ENCODE measurements at places on chromosomes 1 and 21. TPM values are rescaled to one million over a fixed set of nuclear protein-coding genes. Genes with fewer than 3 reads are reported as not detected.

GRCh38 chr21:44485796-44486195, 30.5 kb downstream of the LRRC3 start:
- peak; percentile 10 for DNase-seq

DNA sequence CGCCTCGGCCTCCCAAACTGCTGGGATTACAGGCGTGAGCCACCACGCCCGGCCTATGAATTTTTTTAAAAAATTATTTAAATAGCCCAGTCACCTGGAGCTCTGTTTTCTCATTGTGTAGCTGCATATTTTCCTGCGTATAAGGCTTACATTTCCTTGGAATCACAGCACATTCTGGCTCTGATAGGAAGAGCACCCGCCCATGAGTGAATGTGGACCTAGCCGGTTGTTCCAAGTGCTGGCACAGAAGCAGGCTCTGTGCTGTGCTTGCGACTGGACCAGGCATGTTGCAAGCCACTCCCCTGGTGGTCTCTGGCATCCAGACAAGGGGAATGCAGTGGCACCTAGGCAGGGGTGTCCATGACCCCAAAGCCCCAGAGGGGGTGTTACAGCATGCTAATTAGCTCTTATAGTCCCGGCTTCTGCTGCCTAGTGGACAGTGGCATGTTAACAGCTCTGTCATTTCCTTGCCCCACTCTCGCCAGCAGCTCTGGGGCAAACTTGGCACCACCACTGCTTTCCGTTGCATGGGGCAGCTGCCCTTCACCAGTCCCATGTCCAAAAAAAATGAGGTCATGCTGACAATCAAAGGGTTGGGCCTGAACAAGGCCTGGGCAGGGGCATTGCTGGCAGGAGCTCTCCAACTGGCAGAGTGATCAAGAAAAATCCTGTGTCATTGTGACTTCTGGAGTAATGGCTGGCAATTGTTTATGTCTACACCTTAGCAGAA, 5.2 kb upstream of the VTCN1 start:
- DNase-seq = no peak

- peak; percentile 25 for DNase-seq
Observed at GRCh38 chr1:223244366-223245103, 101.5 kb upstream of the TLR5 start.

- no peak for DNase-seq
Observed at GRCh38 chr1:89545264-89546038, 20.8 kb downstream of the LRRC8B start.

- no peak for DNase-seq
Observed at GRCh38 chr1:203513585-203514031, 19.7 kb downstream of the OPTC start.

The OR6K3 gene
- total RNA-seq = not detected

The RERE gene
- total RNA-seq = 127 TPM

DNA sequence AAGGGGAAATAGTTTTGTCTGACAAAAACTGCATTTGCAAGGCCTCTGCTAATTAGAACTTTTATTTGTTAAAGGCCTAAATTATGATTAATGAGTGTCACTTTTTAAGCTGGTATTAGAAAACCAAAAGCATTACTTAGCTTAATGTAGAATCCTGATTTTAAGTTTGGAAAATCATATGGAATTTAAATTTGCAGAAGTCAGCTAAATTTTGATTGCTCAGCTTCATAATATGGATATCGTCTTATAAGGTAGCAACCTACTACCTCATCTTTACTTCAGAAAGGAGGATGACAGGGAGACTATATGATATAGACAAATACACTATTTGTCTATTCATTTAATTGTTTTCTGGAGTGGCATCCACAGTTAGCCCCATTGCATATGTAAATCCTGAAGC, 114.0 kb downstream of the USP25 start:
- no peak for DNase-seq

The BRINP2 gene
- total RNA-seq = not detected

DNA sequence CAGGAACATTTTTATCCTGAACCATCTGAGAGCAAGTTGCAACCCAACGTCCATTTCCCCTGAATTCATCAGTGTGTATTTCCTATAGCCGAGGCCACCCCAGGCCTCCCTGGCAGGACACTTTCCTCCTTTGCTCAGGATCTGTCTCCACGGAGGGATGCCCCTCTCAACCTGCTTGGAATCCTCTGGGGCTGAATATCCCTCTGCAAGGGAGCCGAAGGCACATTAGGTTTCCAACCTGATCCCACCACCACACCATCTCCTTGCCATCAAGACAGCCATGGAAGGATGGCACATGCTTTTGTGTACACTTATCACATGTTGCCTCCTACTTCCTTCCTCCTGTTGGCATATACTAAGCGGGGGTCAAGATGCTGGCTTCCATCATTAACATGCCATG, 74.8 kb upstream of the EDN2 start:
- no peak for DNase-seq

The GBP4 gene
- total RNA-seq = 64.4 TPM

DNA sequence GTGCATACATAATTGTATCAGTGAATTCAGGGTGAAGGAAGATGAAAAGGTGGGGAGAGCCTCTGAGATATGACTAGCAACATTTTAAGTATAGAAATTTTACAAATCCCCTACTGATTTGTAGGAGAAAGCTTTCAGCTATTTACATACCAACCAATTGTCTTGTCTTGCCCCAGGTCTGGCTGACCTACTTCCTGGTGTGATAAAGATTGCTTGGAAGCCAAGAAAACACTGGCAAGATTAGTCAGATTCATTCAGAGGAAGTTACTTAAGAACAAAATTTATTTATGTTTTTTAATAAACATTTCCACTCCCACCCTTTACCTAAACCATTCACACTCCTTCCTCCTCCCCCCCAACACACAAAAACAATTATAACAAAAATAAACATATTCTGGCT, 17.5 kb downstream of the PTGS2 start:
- DNase-seq = no peak

DNA sequence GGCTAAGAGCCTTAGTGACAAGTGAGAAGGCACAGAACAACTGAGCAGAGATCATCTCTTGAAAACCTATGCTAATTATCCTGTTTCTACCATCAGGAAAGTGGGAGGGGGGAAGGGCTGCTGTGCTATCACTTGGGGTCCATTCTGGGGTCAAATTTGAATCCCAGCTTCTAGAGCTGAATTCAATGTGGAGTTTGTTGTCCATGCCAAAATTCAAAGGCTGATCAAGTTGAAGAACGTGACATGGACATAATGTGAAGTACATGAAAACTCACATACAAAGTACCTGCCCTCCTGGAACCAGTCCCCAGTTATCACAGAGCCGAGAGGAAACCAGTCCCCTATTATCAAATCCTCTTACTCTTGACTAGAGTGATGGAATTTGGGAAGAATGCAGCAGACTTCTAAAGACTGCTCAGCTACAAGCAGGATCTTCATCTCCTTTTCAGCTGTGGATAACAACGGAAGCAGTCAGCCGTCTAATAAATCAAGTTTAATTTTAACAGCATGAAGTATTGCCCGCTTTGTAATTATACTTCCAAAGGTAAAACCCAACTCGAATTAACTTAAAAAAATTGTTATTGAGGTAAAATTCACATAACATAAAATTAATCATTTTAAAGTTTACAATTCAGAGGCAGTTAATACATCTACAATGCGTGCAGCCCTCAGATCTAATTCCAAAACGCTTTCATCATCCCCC, 78.3 kb downstream of the SLC45A1 start:
- no peak for DNase-seq

GRCh38 chr1:65497256-65497830, 76.9 kb downstream of the LEPR start:
- no peak for DNase-seq

DNA sequence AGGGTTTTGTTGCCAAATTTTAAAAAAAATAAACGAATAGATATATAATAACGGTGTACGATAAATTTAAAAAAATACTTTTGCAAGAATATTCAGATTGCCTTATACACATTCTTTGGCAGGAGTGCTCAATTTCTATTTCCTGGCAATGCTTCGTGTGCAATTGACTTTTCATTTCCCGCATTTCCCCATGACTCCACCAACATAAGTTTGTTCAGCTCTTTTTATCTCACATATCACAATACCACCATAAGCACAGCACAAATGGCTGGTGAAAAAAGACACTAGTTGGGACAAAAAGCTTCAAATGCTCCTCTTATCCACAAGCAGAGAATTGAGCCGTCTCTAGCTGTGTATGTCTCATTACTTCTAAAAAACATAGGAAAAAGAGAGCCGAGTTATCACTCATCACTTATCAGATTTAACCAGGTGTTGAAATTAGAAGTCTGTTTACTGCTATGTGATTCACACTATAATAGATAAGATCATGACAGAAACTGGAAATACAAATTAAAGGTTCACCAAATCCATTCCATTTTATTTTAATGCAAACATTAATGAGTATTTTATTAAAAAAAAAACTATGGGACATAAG, 28.9 kb upstream of the RGS1 start:
- DNase-seq = no peak

The BCAS2 gene
- 114 TPM for total RNA-seq

The FAM72A gene
- total RNA-seq = 3.6 TPM

The CHRNB2 gene
- total RNA-seq = not detected

GRCh38 chr1:245807306-245807705, 652.5 kb downstream of the KIF26B start:
- peak; percentile 8 for DNase-seq

DNA sequence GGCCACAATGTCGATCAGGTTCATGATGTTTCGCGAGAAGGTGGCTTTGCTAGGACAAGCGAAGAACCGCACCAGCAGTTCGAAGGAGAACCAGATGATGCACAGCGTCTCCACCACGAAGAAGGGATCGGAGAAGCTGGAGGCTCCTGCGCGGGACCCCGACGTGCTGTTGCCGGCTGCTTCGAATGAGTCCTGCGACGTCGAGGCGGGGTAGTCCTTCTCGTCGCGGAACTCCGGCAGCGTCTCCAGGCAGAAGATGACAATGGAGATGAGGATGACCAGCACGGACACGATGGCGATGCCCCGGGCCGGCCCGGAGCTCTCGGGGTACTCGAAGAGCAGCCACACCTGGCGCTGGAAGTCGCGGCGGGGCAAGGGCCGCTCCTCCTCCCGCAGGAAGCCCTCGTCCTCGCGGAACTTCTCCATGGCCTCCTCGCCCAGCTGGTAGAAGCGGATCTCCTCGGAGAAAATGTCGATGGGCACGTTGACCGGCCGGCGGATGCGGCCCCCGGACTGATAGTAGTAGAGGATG, 869 bp downstream of the KCNA3 start:
- DNase-seq = peak; percentile 45

The UBE2U gene
- total RNA-seq = not detected

- DNase-seq = no peak
Observed at GRCh38 chr21:46515109-46515508, 56.4 kb downstream of the DIP2A start.

The ZNHIT6 gene
- total RNA-seq = 16.4 TPM

- no peak for DNase-seq
Observed at GRCh38 chr1:23913212-23913880, at the start of gene CNR2. CNR2 (minus strand) TSS chr1:23913362; CDS start chr1:23875617, 37,745 bp downstream.

The ZMYM4 gene
- total RNA-seq = 27.2 TPM

DNA sequence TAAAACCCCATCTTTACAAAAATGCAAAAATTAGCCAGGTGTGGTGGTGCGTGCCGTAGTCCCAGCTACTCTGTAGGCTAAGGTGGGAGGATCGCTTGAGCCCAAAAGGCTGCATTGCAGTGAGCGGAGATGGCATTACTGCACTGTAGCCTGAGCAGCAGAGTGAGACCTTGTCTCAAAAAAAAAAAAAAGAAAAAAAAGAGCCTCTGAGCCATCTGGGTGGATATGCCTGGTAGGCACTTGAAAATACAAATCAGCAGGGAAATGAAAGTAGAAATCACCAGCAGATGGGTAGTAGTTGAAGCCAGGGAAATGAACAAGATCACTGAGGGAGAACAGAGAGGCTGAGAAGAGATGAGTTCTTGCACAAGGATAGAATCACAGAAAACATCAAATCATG, 131.0 kb upstream of the HMCN1 start:
- DNase-seq = no peak

The NBPF4 gene
- not detected for total RNA-seq

GRCh38 chr1:119827010-119827409, 15.8 kb upstream of the REG4 start:
- DNase-seq = no peak

The TNFRSF4 gene
- 65.8 TPM for total RNA-seq
